ENCODE measurements at places on chromosomes 7 and 10.

DNA sequence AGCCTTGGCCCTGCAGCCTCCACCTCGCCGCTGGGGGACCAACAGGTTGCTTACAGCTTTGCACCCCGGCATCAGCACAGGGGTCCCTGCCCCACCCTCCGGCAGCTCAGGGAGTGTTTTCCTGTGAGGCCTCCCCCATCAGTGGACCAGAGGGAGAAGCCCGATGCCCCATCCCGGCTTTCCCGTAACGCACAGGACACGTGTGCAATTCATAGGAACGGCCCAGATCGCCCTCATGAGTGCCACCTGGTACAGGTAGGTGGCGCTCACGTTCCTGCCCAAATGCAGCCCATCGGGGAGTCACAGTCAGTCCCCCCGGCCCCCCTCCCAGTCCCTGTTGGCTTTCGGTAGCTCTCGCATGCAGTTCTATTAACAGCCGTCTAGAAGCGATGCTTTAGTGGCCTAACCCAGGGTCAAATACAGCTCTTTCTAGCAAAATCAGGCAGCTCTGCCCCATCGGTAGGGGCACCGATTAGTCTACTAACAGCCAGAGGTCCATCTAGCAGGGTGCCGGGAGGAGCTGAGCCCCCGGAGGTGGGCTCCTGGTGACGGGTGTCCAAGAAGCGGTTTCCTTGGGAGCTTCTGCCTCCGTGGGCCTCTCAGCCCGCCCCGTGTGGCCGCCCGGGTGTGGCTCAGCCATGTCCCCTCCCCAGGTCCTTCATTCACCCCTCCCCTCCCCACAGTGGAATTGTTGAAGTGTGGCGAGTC, 48.4 kb upstream of the GTF2IRD1 start:
- DNase-seq = no peak

DNA sequence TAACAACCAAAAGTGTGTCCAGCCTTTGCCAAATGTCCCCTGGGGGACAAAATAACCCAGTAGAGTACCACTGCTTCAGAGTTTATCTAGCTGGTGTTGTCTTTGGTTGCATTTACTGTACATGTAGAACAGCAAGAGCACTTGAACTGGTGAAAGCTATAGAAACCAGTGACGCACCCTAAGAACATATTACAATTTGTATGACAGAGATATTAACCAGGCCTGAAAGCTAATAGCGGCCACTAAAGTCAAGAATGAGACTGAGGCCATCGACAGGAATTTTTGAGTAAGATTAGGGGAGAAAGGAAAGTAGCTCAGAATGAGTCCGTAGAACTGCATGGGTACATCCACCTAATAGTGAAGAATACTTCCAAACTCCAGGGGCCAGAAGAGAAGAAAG, 236.2 kb downstream of the MTERF1 start:
- no peak for DNase-seq

- DNase-seq = no peak
Measured at GRCh38 chr10:99766302-99766681, 16.1 kb upstream of the ABCC2 start.

- DNase-seq = no peak
Measured at GRCh38 chr7:37825038-37825437, 23.4 kb upstream of the NME8 start.

- DNase-seq = no peak
Measured at GRCh38 chr10:110563132-110563531, 4.4 kb upstream of the SMC3 start.

GRCh38 chr7:120169996-120170783, 102.8 kb upstream of the KCND2 start:
- DNase-seq = no peak

GRCh38 chr7:81233208-81233940, 314.5 kb upstream of the SEMA3C start:
- peak; percentile 45 for DNase-seq

DNA sequence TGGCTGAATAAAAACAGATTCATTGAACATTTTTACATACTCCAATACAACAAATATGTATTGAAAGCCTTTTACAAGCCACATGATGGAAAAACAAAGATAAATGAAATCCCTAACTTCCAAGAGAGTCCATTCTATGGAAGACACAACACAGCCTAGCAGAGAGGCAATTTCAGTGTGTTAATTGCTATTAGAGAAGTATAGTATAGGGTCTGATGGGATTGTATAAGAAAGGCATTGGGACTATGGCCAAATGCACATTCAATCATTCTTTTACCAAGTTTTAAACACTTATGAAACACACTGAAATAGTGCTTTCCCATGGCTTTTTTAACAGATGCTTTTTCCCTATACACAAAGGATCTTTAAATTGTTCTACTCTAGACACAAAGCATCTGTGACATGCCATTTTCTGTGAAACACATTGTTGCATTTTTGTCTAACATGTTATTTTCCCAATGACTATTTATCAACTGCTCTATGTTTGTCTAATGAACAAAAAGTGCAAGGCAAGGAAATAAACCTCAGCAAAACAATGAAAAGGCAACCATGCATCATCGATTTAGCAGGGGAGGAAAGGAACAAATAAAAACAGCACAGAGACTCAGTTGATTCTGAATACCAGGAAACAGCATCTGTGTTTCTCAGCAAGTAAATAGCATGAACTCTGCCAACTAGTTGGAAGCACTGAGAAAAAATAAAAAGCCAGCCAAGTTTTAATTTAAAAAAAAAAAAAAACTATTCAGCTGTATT, 42.4 kb upstream of the PHYHIPL start:
- DNase-seq = no peak

- DNase-seq = no peak
Measured at GRCh38 chr7:128383776-128384175, 22.3 kb upstream of the PRRT4 start.

DNA sequence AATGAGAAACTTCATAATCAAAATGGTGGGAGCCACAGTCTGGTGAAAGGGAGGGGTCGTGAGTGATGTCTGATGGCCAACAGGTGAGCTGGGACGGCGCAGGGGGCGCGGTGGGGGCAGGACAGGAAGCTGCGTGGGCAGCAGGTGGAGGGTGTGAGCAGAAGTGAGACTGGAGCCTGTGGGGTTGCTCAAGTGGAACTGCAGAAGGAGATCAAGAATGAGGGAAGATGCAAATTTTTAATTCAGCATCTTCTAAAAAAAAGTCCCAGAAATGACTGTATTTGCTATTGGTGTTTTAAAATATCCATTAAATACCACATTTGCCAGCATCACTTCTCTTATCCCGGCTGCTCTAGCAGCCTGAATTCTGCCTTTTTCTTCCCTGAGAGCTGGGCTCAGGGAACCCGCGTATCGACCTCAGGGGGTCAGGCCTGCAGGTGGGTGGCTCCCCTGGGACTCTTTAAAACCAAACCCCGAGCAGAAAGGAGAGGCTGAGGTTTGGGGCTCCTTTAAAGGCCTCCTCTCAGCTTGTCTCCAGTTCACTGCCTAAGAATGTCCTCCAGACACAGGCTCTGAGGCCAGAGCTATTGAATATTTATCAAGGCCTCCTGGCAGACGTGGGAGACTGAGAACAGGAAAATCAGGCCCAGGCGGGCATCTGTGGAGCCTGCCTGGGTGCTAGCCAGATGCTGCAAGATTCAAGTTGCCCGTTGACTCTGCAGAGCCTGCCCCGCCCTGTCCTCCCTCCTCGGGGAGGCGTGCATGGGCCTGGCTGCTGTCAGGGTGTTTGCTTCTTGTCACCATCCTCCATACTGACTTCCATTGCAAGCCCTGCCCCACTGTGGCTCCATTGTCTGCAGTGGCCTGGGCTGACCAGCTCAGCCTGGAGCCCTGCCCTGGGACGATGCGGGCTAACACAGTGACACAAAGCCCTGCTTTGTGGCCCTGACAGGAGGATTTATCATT, 53.9 kb downstream of the SYPL1 start:
- DNase-seq = no peak

DNA sequence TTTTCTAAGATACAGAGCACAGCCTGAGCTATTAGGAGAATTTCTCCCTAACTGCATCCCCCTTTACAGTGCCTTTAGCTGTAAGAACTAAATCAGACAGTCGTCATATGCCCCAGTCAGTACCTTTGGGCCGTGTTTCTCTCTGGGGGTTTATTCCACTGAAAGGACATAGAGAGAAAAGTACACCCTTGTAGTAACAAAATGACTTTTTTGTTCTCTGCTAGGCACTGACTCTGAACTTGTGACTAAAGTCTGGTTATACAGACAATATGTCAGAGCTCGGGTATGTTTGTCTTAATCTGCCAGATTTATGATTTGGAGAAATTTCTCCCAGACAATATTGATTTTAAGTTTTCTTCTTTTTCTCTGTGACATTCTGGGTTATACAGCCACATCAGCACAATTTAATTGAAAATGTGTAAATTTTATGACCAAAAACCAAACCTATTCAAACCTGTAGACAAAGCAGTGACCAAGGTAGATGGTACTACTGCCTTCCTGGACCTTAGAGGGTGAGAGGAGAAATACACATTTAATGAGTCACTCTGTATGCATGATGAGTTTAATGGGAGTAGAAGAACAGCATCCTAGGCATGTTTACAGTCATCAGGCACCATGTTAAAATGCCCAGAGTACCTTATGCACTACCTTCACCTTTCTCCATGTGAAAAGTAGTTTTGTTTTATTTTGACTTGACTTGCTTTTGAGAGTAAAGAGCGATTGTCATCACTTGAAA, 156.1 kb upstream of the PLXDC2 start:
- DNase-seq = no peak

GRCh38 chr7:86823769-86824168, 180.1 kb downstream of the GRM3 start:
- no peak for DNase-seq

GRCh38 chr7:103637726-103638125, 191.7 kb upstream of the SLC26A5 start:
- DNase-seq = no peak

- DNase-seq = no peak
Measured at GRCh38 chr10:19847321-19847720, 31.1 kb downstream of the PLXDC2 start.

DNA sequence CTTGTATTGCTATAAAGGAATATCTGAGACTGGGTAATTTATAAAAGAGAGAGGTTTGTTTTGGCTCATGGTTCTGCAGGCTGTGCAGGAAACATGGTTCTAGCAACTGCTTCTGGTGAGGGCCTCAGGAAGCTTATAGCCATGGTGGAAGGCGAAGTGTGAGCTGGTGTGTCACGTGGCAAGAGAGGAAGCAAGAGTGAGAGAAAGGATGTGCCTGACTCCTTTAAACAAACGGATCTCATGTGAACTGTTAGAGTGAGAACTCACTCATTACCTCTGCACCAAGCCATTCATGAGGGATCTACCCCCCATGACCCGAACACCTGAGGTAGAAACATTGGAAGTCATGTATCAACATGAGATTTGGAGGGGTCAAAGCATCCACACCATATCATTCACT, 7.7 kb upstream of the ITPRIP start:
- DNase-seq = no peak

DNA sequence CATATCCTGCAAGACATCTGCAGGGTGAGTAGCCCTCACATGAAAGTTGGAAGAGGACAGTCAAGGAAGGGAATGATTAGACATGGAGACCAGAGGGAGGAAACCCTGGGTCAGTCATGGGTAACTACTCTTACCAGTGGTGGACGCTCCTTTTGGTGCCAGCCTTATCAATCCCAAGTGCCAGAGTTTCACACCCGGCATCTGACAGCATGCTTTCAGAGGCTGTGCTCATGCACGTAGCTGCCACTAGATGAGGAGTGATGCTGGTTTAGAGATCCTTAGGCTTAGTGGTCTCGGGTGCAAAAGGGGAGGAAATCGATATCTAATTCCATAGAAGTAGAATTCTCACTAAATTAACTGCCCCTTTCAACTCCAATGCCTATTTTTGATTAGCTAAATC, 100.8 kb downstream of the PLCE1 start:
- DNase-seq = no peak

GRCh38 chr7:121574109-121574508, 178.0 kb upstream of the FAM3C start:
- no peak for DNase-seq

DNA sequence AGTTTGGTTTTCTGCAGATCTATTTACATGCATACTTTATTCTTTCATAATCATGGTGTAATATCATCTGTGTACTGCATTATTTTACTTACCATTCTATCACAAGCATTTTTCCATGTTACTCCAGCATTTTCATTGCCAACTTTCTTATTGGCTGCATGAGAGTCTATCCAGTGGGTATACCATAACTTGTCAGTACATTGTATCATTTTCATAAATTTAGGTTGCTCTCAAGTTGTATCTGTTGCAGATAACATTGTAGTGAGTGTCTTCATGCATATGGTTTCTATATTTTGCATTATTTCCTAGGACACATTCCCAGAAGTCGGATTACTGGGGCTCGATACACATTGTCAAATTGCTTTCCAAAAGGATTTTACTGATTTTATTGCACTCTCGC, 87.2 kb upstream of the INSYN2A start:
- DNase-seq = no peak

GRCh38 chr7:147980826-147981813, 609.4 kb upstream of the C7orf33 start:
- DNase-seq = no peak

DNA sequence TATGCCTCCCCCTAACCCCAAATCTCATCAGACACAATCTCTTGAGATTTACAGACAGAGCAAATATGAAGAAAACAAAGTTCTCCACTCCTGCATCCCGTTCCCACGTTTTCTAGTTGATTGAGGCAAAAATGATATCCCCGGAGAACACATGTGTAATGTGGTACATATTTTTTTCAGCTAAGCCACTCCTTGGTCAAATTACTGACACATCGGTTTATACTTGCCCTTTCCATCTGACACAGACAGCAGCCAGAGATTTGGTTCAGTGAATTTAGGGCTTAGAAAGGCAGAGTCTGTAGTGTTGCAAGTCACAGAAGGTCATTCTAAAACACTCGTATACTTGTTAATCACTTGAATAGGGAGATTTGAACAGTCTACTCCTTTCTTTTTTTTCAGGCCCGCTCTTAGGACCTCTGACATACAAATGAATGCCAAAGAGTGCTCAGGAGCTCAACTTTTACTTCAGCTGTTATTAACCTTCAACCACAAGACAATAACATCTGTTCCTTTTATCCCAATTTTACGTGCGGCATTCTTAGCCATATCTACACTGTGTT, 1.8 kb upstream of the DDX50 start:
- DNase-seq = no peak
